LoVo (cell line): ENCODE measurements at places on chromosomes 2 and 18.

- DNase-seq = no peak
Observed at GRCh38 chr18:55830544-55830943, 242.6 kb upstream of the TCF4 start.

DNA sequence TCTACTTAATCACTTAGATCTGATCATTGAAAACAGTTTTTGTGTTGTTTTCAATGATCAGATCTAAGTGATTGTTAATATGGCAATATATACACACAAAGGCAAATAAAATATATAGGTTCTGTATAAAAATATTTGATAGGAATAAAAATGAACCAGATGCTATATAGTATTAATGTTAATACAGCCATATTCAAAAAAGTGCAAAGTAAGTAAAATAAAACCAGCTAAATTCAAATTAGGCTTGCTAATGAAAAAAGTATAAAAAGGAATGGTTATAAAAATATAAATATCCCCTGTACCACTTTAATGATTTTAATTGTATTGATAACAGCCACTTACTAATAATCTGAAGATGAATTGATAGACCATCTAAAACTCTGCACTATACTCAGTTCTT lies 38.4 kb downstream of the VPS54 start:
- no peak for DNase-seq

- DNase-seq = no peak
Observed at GRCh38 chr2:6966446-6966940, 49.3 kb downstream of the RNF144A start.

DNA sequence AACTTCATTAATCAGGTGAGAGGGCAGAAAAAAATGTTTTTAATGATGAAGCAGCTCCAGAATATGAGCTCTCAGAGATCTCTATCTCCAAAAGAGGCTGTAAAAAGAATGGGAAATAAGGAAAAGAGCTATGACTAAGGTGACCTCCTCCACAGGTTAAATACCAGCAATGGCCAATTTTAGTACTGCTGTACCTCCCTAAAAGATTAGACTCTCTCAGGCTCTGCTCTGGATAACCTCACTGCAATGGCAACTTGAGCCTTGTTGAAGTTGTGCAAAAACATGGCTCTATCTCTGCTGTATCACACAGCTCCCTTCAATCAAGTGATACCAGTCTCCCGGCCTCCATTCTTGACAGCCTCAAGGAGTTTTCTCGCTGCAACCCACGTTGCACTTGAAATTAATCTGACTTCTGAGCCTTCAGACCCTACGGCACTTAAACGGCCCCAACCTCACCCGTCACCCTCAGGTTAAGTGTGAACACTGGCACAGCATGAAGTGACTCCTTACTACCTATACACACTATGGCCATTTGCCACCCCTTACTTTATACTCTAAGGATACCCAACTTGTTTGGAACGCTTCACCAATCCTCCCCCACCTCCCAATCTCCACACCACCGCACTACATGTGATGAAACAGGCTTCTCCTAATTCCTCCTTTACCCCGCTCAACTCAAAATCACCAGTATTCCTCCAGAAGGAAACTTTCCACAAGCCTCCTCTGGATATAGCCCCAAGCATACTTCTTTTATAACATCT lies 36.3 kb downstream of the SMAD2 start:
- peak; percentile 10 for DNase-seq

GRCh38 chr2:232126301-232127099 lies 165.0 kb downstream of the DIS3L2 start:
- no peak for DNase-seq

DNA sequence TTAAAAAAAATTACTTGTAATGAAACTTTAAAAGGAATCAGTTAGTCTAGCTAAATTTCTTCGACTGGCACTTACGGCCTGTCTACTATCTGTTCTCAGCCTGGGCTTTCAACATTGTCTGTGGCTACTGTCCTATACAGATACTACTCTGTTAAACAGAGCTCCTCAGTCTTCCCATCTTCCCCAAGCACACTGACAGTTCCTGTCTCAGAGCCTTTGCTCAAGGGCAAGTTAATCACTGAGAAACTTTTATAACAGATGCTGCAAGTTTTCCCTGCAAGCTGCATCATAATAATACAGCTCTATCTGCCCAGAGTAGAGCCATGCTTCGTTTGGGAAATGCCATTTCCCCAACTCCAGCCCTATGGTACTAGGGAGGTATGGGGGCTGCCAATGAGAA lies 11.3 kb upstream of the YPEL5 start:
- no peak for DNase-seq

- DNase-seq = no peak
Observed at GRCh38 chr2:18005411-18005810, 126.9 kb downstream of the KCNS3 start.

- no peak for DNase-seq
Observed at GRCh38 chr18:59219672-59220163, at the start of gene GRP. TSS of gene GRP (plus strand) at chr18:59220158. CDS start at chr18:59220266, 108 bp downstream.

GRCh38 chr18:32048507-32049091 lies 30.0 kb downstream of the RNF125 start:
- DNase-seq = no peak

DNA sequence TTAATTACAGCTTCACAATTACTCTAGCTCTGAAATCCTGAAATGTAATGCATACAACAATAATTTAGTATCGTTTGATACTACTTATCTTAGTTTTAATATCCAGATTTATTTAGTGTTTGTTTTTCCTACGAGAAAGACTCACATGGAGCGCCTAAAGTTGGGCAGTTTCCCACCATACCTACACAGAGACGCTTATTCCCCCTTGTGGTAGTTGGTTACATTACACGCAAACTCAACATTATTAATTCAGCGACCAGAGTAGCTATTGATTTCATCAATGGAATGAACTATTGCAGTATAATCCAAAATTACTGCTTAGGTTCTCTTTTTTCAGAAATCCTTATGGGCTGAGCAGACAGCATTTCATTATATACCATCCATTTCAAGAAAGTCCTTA lies 164.0 kb upstream of the REG3G start:
- peak; percentile 16 for DNase-seq

DNA sequence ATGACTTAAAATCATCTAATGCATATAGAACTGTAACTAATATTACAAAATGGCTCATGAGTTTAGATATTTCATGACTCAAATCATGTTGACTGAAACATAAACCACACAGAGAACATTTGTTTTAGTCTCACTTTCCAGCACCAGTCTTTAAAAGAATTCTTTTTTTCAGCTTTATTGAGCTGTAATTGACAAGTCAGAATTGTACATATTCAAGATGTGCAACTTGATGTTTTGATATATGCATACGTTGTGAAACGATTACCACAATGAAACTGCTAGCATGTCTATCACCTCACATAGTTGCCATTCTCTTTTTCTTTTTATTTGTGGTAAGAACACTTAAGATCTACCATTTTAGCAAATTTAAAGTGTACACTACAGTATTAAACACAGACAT lies 25.0 kb upstream of the TMEM178A start:
- no peak for DNase-seq

GRCh38 chr2:108316461-108317258 lies 28.0 kb downstream of the SULT1C2 start:
- DNase-seq = peak; percentile 45

DNA sequence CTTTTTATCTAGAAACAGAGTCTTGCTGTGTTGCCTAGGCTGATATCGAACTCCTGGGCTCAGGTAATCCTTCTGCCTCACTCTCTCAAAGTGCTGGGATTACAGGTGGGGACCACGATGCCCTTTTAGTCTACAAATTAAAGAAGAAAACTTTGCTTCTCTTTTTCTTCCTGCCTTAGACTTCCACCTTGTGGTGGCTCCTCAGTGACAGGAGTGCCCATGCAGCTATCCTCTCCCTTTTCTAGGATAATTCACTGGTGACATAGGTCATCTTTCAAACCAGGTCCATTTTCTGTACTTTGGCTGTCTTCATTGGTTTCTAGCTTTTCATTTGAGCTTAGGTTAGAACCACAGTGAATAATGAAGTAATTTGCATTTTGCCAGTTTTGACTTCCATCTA lies 13.6 kb downstream of the DCAF17 start:
- no peak for DNase-seq

DNA sequence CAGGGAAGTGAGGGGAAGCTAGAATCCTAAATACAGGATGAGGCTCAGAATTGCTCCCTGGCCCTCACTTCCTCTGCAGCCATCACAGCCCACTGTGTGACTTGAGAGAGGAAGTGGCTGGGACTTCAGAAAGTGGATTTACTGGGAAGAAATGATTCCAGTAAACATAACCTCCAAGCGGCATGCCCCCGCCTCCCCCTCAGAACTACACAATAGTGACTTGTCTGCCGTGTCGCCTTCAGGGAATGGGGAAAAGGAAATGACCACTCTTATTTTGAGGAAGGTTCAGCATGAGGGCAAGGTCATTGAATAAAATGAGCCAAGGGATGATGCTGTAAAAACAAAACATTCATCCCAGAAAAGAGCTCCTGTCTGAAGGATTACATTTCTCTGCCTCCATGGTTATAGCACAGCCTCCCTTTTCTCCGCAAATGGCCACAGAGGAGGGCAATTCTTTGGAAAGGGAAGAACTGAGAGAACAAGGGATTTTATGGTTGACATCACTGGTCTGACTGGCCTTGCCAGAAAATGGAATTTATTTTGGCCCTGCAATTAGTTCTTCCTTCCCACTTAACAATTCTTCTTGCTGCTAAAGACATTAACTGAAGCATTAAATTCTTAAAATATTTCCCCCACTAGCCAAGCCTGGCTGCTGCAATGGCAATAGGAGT lies 78.9 kb upstream of the DAPL1 start:
- no peak for DNase-seq

DNA sequence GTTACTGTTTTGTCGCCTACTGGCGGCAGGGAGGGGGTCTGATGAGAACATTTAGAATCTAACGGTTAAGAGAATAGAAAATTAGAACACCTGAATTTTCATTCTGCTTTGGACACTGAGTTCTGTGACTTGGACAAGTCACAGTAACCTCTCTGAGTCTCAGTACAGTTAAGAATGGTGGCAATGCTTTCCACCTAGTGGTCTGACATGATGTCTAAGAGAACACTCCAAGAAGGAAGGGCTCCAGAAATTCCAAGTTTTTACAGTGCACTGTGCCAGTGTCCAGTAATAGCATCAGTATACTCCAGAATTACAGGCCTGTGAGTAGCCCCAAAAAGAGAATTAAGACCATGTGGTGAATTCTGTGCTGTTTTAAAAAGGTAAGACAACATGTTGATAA lies 174.1 kb upstream of the ZFP36L2 start:
- no peak for DNase-seq

DNA sequence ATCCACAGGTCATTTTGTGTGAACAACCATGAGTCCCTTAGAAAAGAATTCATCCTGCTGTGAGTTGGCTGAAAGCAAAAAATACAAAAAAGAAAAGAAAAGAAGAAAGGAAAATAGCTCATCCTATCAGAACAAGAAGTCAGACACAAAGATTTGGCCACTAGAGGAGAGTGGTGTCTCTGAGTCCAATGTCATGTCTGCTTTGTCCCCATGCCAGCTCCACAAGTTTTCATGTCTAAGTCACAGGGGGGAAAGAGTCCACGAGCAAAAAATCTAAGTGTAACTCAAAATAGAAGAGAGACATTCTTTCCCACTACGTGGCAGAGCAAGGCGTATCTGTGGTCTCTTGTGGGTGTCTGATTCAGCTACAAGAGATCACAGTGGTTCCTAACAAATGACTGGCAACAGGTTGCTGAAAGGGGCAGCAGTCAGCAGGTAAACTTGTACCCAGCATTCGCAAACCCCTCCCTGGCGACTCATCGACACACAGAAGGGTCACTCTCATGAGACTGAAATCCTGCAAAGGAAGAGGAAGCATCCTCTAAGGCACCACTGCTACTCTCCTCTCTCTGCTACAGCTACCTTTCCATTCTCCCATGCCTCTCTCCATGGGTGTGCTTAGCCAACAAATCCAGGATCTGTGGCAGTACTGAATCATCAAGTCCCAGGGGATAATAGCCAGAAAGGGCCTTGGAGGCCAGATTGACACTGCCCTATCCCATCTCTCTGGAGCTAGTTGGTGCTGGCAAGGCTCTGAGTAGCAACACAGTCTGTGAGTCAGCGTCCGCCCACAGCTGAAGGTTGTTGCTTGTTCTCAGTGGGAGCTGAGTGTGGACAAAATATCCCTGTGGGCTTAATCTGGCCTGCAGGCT lies 123.0 kb upstream of the SLC39A10 start:
- no peak for DNase-seq

GRCh38 chr18:9724797-9725585 lies 16.9 kb downstream of the RAB31 start:
- DNase-seq = no peak

DNA sequence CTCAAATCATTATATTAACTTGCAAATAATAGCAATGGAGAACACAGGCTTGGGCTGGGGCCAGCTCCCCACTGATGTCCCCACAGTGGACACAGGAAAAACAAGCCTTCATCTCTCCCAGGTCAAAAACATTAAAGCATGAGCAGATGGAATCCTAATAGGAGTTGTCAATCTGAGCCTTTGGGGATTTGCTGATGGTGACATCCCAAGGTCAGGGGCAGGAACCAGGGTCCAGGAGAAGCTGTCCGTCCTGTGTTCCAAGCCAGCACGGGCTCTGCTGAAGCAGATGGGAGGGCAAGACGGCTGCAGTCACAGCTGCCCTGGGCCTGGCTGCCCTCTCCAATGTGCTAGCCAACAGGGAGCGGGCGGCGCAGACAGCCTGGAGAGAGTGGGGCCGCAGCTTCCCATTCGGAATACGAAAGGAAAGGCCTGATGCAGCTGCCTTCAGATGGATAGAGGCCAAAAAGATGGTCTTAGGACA lies 135.5 kb downstream of the NDUFA10 start:
- no peak for DNase-seq

- DNase-seq = peak; percentile 62
Observed at GRCh38 chr2:72745679-72746368, 80.0 kb downstream of the EXOC6B start.

DNA sequence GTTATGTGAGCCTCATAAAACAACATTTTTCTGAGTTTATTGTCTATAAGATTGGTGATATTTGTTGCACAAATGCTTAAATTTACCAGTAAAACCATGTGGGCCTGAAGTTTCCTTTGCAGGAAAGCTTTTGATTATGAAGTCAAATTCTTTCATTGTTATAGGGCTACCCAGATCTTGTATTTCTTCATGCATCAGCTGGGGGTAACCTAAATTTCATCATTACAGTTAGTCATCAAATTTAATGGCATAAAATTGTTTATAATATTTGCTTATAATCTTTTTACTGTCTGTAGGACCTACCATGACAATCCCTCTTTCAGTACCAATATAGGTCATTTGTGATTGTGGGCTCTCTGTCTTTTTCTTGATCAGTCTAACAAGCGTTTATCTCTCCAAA lies 47.8 kb downstream of the SMAD2 start:
- no peak for DNase-seq

DNA sequence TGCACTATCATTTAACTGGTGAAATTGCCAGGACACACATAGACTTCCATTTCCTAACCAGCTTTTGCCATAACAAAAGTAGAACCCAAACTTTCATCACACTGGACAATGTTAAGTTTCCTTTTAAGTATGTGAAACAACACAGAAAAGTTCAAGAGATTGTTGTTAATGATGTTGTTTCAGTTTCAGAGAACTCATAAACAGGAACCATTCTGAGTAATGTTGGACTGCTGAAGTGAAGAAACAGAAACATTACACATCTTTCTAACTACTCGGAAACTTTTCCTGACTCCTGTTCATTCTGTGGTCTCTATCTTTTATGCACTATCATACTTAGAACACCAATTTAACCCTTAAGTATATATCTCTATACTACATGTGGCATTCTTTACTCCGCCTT lies 179.2 kb downstream of the RIT2 start:
- no peak for DNase-seq

- DNase-seq = no peak
Observed at GRCh38 chr18:21277578-21277977, 35.5 kb downstream of the GREB1L start.
